ENCODE measurements at places on chromosomes 4 and X. TPM values are rescaled to one million over a fixed set of nuclear protein-coding genes. Genes with fewer than 3 reads are reported as not detected.

CT45A1 gene
- total RNA-seq: not detected

EGFL6 gene
- not detected for total RNA-seq

GPAT3 gene
- total RNA-seq: 0.54 TPM

FRAS1 gene
- 0.31 TPM for total RNA-seq

TREX2 gene
- total RNA-seq: 1.6 TPM

PPARGC1A gene
- not detected for total RNA-seq

GRCh38 chrX:124010157-124010556 lies 48.7 kb downstream of the STAG2 start:
- no peak overlapping the region for H3K4me3 ChIP-seq
- DNase-seq: no peak
- no peak overlapping the region for H3K27ac ChIP-seq
- H3K36me3 ChIP-seq: no peaks in the 10 kb centered on the region
- H3K4me1 ChIP-seq: no peaks in the 10 kb centered on the region
- no peaks in the 10 kb centered on the region for H3K27me3 ChIP-seq

DNA sequence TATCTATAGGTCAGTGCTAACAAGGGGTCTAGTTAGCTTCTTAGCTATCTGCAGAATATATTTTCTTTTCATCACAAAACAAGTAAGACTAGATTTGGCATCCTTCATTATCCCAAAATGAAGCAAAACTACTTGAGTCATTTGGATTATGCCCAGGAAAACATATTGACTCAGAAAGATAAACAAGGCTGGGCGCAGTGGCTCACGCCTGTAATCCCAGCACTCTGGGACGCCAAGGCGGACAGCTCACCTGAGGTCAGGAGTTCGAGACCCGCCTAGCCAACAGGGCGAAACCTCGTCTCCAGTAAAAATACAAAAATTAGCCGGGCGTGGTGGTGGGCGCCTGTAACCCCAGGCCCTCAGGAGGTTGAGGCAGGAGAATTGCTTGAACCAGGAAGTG lies 18.0 kb upstream of the MND1 start:
- no peak for DNase-seq
- no peak overlapping the region for H3K4me3 ChIP-seq
- H3K36me3 ChIP-seq: no peaks in the 10 kb centered on the region
- no peak overlapping the region for H3K27ac ChIP-seq

- no peak overlapping the region for H3K4me3 ChIP-seq
- peaks cover 26% of the 10 kb centered on the region for H3K27me3 ChIP-seq
- no peak overlapping the region for H3K27ac ChIP-seq
- no peaks in the 10 kb centered on the region for H3K36me3 ChIP-seq
Measured at GRCh38 chr4:133150486-133151340, 1.6 kb downstream of the PCDH10 start.

- no peaks in the 10 kb centered on the region for H3K36me3 ChIP-seq
- no peaks in the 10 kb centered on the region for H3K4me1 ChIP-seq
- H3K4me3 ChIP-seq: no peak overlapping the region
- H3K27ac ChIP-seq: no peak overlapping the region
Measured at GRCh38 chr4:154467886-154468285, 23.7 kb downstream of the DCHS2 start.

GRCh38 chr4:111405989-111406388 lies 739.3 kb upstream of the FAM241A start:
- DNase-seq: no peak
- H3K27me3 ChIP-seq: no peaks in the 10 kb centered on the region
- no peaks in the 10 kb centered on the region for H3K4me1 ChIP-seq
- no peak overlapping the region for H3K4me3 ChIP-seq
- no peaks in the 10 kb centered on the region for H3K36me3 ChIP-seq

GRCh38 chr4:17112292-17112659 lies 213.8 kb upstream of the LDB2 start:
- no peak for DNase-seq
- H3K4me1 ChIP-seq: no peaks in the 10 kb centered on the region
- no peak overlapping the region for H3K4me3 ChIP-seq
- no peaks in the 10 kb centered on the region for H3K36me3 ChIP-seq
- H3K27ac ChIP-seq: no peak overlapping the region
- H3K27me3 ChIP-seq: no peaks in the 10 kb centered on the region

GRCh38 chrX:50565718-50566117 lies 95.1 kb upstream of the DGKK start:
- H3K27ac ChIP-seq: no peak overlapping the region
- no peak overlapping the region for H3K4me3 ChIP-seq
- no peaks in the 10 kb centered on the region for H3K27me3 ChIP-seq

DNA sequence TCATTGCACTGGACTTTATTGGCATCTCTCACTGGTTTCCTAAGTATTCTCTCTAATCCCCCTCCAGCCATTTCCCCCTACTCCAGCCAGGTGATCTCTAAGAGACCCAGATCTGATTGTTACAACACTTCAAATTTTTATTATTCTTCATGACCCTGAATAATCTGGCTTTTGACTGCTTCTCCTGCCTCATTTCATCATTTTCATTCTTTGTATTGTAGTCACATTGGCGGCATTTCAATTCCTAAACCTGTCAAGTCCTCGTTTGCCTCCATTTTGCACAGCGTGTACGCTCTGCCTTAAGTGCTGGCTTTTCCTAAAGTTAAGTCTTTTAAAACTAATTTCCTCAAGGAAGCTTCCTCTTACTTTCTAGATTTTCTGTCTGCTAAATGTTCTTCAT lies 31.6 kb downstream of the UBE2K start:
- no peaks in the 10 kb centered on the region for H3K4me1 ChIP-seq
- H3K27me3 ChIP-seq: no peaks in the 10 kb centered on the region
- H3K36me3 ChIP-seq: peaks cover 2% of the 10 kb centered on the region
- no peak for DNase-seq
- H3K27ac ChIP-seq: no peak overlapping the region

GRCh38 chr4:184447664-184448063 lies 26.7 kb downstream of the IRF2 start:
- no peak for DNase-seq
- H3K36me3 ChIP-seq: peaks cover 2% of the 10 kb centered on the region
- peaks cover 47% of the 10 kb centered on the region for H3K4me1 ChIP-seq
- no peak overlapping the region for H3K4me3 ChIP-seq

GRCh38 chrX:11531226-11531625 lies 134.5 kb downstream of the ARHGAP6 start:
- H3K27me3 ChIP-seq: no peaks in the 10 kb centered on the region
- no peaks in the 10 kb centered on the region for H3K4me1 ChIP-seq

GRCh38 chr4:183987987-183988392 lies 82.9 kb downstream of the STOX2 start:
- no peaks in the 10 kb centered on the region for H3K36me3 ChIP-seq
- H3K27ac ChIP-seq: no peak overlapping the region
- no peaks in the 10 kb centered on the region for H3K27me3 ChIP-seq
- H3K4me1 ChIP-seq: no peaks in the 10 kb centered on the region

- H3K36me3 ChIP-seq: no peaks in the 10 kb centered on the region
- no peaks in the 10 kb centered on the region for H3K4me1 ChIP-seq
- H3K27ac ChIP-seq: no peak overlapping the region
- H3K27me3 ChIP-seq: no peaks in the 10 kb centered on the region
Measured at GRCh38 chr4:72295966-72296557, 264.3 kb downstream of the NPFFR2 start.

DNA sequence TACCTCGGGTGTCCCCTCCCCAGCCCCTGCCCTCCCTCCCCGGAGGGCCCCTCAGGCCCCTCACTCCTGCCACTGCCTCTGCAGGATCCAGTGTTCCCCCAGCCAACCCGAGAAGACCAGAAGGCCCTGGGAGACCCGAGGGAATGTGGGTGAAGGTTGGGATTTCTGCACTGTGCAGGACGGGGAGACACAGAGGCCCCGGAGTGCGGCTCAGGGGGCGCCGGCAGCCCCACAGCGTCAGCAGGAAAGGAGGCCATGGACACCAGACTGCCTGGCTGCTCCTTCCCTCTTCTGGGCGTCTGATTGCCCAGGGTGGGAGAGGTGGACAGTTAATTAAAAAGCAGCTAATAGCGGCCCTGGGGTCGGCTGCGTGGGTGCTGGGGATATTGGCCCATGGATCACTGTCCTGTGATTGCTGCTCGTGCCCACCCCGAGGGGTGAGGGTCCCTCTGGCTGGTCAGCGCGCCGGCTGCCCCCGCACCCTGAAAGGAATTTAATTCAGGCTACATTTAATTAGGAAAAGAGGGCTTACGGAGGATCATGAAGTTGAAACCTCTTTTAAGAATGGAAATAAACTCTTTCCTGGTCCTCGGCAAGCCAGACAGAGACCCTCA lies 57.8 kb upstream of the NKX1-1 start:
- H3K27me3 ChIP-seq: no peaks in the 10 kb centered on the region
- no peaks in the 10 kb centered on the region for H3K4me1 ChIP-seq
- no peaks in the 10 kb centered on the region for H3K36me3 ChIP-seq
- H3K4me3 ChIP-seq: no peak overlapping the region

GRCh38 chr4:41360214-41360920 lies 103.6 kb downstream of the UCHL1 start:
- H3K27ac ChIP-seq: no peak overlapping the region
- no peak for DNase-seq
- no peak overlapping the region for H3K4me3 ChIP-seq
- peaks cover 10% of the 10 kb centered on the region for H3K4me1 ChIP-seq

DNA sequence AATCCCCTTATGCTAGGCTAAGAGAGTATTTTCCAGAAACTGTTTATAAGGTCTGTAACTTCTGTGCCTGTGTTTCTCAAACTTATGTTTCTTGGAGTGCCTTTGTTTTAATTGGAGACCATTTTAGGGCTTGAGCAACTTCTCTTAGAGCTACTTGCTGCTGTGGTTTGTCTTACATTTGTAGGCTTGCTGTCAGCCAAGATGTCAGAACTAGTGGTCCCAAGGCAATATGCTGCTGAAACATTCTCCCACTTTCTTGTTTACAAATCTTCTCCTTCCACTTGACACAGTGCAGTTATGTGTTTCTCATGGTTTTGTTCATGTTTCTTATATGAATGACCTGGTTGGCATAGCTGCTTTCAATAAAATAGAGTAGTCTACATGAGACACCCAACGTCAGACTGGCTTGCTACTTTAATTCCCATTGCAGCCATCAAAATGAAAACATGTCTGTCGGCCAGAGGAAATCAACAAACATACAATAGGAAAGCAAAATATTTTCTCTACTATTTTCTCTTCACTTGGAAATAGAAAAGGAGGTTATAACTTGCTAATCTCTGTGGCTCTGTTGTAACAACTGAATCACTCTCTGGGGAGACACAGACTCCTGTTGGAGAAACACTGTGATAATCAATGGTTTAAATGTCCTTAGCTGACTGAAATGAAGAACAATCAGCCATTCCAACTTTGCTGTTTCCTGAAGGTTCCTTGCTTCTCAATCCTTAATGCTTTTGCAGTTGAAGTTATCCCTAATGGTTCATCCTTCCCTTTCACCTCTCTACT lies 426.4 kb downstream of the PDGFC start:
- H3K27ac ChIP-seq: no peak overlapping the region
- H3K4me1 ChIP-seq: no peaks in the 10 kb centered on the region
- no peaks in the 10 kb centered on the region for H3K36me3 ChIP-seq
- no peak overlapping the region for H3K4me3 ChIP-seq

DNA sequence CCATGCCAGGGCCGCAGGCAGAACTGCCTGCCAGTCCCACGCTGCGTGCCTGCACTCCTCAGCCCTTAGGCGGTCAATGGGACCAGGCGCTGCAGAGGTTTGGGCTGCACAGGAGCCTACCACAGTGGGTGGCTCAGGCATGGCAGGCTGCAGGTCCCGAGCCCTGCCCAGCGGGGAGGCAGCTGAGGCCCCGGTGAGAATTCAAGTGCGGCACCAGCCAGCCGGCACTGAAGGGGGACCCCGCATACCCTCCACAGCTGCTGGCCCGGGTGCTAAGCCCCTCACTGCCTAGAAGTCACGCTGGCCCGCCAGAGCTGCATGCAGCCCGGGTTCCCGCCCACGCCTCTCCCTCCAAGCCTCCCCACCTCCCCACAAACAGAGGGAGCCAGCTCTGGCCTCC lies 302.5 kb upstream of the UGT8 start:
- no peak overlapping the region for H3K4me3 ChIP-seq
- H3K27ac ChIP-seq: no peak overlapping the region
- no peaks in the 10 kb centered on the region for H3K4me1 ChIP-seq
- DNase-seq: no peak
- H3K36me3 ChIP-seq: no peaks in the 10 kb centered on the region

DNA sequence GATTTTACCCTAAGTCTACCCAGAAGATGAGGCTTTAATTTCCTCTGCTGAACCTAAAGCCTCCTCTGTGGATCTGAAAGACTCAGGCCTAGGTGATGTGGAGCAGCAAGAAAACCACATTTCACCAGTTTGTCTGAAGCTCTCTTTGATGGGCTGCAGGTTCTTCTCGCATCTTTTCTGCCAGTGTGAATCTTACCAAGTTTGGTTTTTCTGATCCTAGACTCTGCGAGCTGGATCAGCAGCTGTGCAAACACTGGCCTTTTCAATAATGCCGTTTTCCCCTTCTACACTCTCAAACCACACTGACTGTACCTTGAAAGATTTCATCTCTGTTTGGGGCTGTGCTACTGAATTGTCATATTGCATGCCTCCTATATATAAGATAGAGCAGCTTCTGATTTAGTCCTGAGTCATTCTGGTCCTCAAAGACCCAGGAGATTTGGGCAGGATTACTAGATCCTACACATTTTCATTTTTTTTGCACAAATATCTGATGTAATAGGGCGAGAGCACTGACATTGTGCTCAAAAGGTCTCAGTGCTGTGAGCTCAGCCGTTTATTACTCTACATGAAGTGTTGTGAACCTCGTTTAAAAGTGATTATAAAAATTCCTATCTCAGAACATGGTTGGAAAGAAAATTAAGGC lies 133.6 kb upstream of the FAM9C start:
- H3K36me3 ChIP-seq: no peaks in the 10 kb centered on the region
- H3K27ac ChIP-seq: no peak overlapping the region
- H3K4me1 ChIP-seq: no peaks in the 10 kb centered on the region
- no peaks in the 10 kb centered on the region for H3K27me3 ChIP-seq
- DNase-seq: peak; percentile 28

DNA sequence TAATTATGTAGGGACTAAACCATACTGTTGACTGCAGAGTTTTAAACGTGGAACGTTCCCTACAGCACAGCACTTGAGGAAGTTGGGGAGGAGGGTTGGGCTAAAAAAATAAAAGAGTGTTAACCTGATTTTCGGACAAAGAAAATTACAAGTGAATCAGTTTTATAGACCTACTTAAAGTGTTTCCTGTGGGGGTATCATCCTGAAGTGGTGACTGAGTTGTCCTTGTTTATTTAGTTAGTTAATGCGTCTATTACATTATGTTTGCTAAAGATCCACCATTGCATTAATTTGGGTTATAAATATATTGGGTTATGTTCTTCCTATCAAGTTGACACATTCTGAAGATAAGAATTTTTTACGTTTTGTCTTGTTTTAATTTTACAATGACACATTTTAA lies 14.7 kb downstream of the UNC5C start:
- H3K36me3 ChIP-seq: no peaks in the 10 kb centered on the region
- no peak overlapping the region for H3K4me3 ChIP-seq
- H3K4me1 ChIP-seq: no peaks in the 10 kb centered on the region

GRCh38 chr4:20298986-20299385 lies 47.3 kb downstream of the SLIT2 start:
- no peak overlapping the region for H3K27ac ChIP-seq
- no peaks in the 10 kb centered on the region for H3K36me3 ChIP-seq
- H3K4me1 ChIP-seq: no peaks in the 10 kb centered on the region
- no peak overlapping the region for H3K4me3 ChIP-seq
- no peak for DNase-seq
- H3K27me3 ChIP-seq: no peaks in the 10 kb centered on the region
